ENCODE measurements at places on chromosomes 11 and 22.

DNA sequence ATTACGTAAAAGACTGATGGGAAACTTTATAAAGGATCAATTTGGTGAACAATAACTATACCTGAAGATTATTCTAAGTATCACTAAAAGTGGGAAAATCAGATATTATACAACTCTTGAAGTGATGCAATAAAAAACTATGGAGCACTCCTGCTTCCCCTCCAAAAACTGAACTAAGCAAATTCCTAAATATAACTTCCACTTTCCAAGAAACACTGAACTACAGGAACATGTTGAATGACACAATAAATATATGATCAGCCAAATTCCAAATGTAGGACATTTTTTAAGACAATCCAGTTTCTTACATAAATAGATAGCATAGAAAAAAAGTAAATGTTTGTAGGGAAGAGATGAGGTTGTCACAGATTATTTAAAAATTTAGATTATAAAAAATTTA, 102.1 kb upstream of the APOA1 start:
- DNase-seq, result no peak

DNA sequence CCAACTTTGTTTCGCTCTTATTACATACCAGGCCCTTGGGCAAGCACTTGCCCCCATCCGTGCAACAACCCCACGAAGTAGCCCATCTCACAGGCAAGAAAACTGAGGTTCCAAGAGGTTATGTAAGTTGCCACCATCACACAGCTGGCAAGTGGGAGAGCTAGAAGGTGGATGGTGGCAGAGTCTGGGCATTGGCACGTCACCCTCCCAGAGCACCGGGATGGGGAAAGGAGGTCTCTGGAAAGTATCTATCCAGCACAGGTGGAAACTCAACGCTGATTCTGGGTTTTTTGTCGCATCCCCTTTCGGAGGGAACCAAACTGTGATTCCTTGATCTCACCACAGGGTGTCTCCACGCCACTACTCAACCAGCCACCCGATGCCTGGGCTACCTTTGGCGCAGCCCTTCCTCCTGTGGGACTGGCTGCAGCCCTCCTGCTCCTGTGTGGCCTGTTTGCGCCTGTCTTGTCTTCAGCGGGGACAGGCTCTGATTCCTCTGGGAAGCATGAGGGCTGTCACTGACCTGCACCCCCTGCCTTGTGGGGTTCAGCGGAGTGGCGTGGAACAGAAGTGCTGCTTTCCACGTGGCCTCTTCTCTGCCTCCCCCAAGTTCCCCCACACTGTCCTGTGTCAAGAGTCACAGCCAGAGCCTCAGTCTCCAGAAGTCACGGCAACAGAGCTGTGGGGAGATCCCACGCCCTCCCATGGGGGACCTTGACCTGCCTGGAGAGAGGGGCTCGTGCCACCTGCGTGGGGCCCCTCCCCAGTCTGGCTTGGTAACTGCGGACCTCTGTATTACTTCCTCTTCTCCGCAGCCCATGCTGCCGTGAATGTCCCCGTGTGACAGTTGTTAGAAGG, 34.4 kb upstream of the TRIM29 start:
- peak; percentile 24 for DNase-seq

- DNase-seq, result no peak
Measured at GRCh38 chr11:16367252-16367651, 10.9 kb upstream of the SOX6 start.

GRCh38 chr11:62267576-62267975, 2.4 kb upstream of the SCGB2A2 start:
- DNase-seq, result no peak

- no peak for DNase-seq
Measured at GRCh38 chr11:39683288-39683950, 1776.0 kb downstream of the LRRC4C start.

DNA sequence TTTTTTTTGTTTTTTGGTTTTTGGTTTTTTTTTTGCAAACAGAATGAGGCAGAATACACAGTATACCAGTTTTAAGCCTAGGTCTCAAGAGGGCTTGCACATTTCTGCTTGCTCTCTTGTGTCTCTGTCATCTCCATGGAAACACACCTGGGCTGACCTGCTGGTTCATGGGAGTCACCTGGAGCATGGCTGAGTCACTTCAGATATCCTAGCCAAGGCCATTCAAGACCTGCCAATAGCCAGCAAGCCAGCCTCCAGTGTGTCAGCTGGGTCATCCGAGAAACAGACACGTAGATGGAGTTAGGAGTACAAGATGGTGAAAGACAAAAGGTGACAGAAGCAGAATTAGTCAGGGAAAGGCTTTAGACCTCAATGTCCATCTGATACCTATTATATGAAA, 124.2 kb upstream of the SEZ6L start:
- DNase-seq, result no peak

DNA sequence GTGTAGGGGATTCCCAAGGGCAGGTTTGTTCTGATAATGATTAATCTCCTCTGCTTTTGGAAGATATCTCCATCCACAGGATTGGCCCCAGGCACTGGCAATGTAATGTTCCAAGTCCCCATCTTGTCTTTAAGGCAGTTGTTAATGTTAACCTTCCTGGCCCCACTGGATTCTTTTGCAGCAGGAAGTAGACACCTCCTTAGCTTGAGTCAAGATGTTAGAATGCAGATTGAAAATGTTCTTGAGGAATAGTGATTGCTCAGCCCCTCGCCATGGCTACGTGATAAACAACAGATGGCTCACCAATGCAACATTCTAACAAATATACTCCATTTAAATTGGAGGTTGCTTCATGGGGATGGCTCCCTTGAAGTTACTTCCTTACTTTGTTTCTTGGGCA, 7.3 kb downstream of the HEPHL1 start:
- no peak for DNase-seq

- DNase-seq, result no peak
Measured at GRCh38 chr11:132755934-132756333, 776.4 kb downstream of the OPCML start.

DNA sequence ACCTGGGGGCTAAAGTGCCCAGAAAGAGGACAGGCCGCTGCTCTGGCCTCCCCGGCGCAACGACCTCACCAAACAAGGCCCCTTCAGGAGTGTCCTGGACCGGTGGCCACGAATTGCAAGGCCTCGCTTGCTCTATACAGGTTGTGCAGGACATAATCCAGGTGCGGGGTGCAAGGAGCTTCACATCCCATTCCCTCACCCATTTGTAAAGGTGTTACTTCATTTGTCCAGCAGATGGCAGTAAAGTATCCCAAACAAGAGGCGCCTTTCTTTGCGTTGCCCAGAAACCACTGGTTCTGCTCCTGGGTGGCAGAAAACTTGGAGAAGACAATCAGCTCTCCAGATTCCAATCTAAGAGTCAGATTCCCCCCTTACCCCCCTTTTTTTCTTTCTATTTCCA, 35.9 kb upstream of the PRDM11 start:
- no peak for DNase-seq

DNA sequence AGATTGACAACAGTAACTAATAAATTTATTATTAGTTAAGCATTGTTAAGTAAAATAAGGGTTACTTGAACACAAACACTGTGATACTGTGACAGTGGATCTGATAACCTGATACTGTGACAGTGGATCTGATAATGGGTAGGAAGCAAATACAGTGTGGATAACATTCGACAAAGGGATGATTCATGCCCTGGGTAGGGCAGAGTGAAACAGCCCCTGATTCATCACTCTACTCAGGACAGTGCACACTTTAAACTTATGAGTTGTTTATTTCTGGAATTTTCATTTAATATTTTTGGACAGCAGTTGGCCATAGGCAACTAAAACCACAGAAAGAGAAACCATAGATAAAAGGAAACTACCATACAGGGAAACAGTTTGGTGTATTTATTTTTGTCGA, 60.8 kb upstream of the CTSC start:
- no peak for DNase-seq

- no peak for DNase-seq
Measured at GRCh38 chr22:48798281-48799226, 1029.1 kb downstream of the BRD1 start.

DNA sequence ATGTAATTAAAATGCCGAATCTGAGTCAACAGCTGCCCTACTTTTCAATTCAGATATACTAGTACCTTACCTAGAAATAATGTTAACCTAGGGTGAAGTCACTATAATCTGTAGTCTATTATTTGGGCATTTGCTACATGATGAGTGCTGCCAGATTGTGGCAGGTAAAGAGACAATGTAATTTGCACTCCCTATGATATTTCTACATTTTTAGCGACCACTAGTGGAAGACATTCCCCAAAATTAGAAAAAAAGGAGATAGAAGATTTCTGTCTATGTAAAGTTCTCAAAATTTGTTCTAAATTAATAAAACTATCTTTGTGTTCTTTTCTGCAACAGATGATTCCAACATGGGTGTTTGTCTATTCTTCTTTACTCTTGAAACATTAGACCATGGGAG, 14.1 kb downstream of the MS4A1 start:
- no peak for DNase-seq

GRCh38 chr11:87193756-87194470, 156.2 kb downstream of the TMEM135 start:
- no peak for DNase-seq

DNA sequence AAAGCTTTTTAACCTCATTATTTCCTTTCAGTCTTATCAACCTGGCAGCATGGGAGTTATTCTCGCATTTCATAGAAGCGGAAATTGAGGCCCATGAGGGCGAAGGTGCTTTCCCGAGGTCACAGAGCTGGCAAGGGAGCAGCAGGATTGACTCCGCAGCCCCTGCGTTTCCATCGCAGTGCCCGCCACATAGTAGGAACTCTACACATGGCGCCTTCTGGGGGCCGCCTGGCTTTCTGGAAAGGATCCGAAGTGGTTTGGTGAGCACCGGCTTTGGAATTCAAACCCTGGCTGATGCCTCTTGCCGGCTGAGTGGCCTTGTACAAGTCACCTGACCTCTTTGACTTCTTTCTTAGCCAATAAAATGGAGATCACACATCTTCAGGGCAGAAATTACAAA, 93.4 kb downstream of the CEP164 start:
- DNase-seq, result no peak

GRCh38 chr11:69497221-69497787, 15.8 kb downstream of the LINC01488 start:
- no peak for DNase-seq

DNA sequence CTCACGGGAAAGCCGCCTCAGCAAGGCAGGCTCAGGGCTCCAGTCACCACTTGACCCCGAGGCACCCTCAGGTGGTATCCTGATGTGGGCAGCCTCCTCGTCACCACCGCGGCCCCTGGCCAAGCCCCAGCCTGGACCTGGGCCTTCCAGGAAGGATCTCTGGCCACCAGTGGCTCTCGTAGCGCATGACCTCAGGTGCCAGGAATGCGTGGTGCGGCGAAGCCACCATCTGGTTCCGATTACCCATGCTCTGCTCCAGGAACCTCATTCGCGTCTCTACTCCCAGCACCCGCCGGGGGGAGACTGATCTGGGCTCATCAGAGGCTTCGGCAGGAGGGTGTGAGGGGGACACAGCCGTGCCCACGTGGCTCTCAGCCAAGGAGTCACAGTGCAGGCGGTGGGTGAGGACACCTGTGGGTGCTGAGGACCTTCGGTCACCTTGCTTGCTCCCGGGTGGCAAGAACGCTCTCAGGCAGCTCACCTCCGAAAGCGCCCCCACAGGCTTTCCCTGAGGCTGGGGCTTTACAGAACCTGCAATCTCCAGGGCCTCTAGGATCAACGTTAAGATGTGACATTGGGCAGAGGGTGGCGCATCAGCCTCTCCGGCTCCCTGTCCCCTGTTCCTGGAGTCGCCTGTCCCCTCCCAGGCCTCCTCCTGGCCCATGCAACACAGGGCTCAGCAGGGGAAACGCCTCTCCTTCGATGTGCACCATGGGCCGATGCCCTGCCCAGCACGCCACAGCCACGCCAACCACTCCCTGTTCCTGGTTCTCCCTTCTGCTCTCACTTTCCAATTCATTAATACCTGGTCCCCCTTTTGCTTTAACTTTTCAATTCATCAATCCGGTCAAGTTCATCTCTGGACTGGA, 39.0 kb downstream of the TBX1 start:
- DNase-seq, result no peak

GRCh38 chr22:32699001-32699582, 102.4 kb upstream of the TIMP3 start:
- no peak for DNase-seq

DNA sequence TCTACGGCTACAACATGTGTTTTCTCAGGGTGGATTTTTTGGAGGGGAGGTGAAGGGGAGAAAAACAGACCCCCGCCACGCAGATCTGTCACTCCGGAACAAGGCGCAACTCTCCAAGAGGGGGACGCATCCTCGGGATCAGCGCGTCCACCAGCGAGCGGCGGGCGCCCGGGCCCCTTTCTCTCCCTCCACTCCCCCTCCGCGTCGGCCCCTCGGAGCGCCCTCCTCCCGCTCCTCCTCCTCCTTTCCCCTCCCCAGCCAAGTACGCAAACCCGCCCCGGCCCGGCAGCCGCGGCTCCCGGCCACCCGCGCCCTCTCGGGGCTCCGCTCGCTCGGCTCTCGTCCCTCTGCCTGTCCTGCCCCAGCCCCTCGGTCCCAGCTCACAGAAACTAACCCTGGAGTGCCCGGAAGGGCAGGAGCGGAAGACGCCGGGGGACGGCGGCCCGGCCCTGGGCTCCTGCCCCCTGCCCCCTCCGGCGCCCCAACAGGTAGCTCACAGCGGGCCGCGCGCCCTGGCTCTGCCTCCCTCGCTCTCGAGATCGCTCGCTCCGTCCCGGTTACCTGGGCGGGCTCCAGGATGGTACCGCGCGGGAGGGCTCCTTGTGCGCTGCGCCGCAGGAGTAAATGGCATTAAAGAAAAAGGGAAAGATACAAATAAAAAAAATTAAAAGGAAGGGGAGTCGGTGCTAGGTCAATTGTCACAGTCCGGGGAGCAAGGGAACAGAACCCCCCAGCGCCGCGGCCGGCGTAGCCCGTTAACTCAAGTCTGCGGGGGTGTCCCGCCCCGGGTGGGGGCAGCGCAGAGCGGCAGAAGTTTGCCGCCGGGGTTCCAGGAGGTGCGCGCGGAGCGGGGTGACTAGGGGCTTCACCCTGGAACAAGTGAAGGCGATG, 131.4 kb upstream of the C11orf58 start:
- no peak for DNase-seq

DNA sequence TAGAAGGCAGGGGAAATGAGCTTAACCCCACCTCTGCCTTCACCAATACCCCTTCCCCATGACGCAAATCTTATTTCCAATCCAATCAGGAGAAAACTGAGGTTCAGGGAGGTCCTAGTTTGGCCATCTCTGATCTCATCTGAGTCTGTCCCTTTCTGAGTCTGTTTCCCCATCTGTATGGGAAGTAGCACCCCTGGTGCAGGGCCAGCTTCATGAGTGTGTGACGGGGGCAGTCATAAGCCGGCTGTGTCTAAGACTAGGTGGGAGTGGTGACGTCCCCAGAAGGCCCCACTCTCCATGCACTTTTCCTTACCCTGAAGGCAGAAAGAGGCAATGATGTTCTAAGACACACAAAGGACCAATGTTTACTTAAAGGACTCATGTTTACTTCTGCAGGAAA, 72.3 kb downstream of the MN1 start:
- DNase-seq, result no peak

All from stimulated activated CD8-positive, alpha-beta memory T cell treated with anti-CD3 and anti-CD28 coated beads, Interleukin-2, amount 100 ng/mL, for 48 hours (primary cell).